ENCODE measurements at places on chromosomes 5 and 9. TPM values are rescaled to one million over a fixed set of nuclear protein-coding genes. Genes with fewer than 3 reads are reported as not detected.

The ANKDD1B gene
- 0.52 TPM for total RNA-seq

The LECT2 gene
- not detected for total RNA-seq

The RMRP gene
- 23,349 TPM for total RNA-seq

The SLC1A3 gene
- not detected for total RNA-seq

The OGN gene
- total RNA-seq = 16.4 TPM

The POU5F2 gene
- 3.3 TPM for total RNA-seq

The ERCC6L2 gene
- 51.2 TPM for total RNA-seq

The TRAF1 gene
- 18.8 TPM for total RNA-seq

The SERF1A gene
- total RNA-seq = 3.5 TPM

The OLFML2A gene
- total RNA-seq = not detected

The PROB1 gene
- total RNA-seq = 0.78 TPM

The OR13C3 gene
- total RNA-seq = not detected

DNA sequence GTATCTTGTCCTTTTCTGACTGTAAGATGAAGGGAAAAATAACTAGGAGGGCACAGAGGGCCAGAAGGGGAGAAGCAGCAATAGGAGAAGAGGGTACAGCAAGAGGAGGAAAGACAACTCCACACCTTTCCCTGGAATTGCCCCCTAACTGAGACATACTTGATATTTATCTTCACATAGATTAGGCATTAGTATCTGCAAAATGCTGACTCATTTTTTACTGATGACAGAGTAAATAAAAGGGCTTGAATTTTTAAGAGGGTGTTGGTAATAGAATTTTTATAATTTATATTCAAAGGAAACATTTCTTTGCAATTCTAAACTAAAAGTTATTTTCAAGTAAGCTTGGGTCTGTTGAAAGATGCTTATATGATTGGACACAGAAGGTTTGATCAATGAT lies 86.8 kb upstream of the PRRC1 start:
- DNase-seq = no peak

- DNase-seq = no peak
Observed at GRCh38 chr5:33611877-33612276, 171.1 kb downstream of the TARS1 start.

- DNase-seq = no peak
Observed at GRCh38 chr5:150021491-150022157, 21.1 kb downstream of the HMGXB3 start.

- no peak for DNase-seq
Observed at GRCh38 chr5:169004551-169004950, 296.4 kb downstream of the SLIT3 start.

- DNase-seq = no peak
Observed at GRCh38 chr5:176447591-176447977, 601 bp upstream of the FAF2 start.

DNA sequence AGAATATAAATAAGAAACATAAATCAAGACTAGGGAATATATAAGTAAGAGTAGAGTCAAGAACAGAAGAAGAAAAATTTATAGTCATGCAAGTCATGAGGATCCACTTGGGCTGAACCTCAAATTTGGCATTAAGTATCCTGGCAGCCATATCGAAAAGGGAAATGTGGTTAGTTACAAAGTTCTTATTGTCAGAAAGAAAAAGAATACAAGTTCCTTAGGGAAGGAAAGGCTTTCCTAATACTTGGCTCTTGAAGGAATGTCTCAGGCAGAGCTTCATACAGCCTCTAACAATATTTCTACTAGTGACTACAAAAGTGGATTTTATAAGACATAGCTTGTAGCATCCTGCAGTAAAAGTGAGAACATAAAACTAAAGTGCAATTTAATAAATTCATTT lies 45.4 kb downstream of the TMEM252 start:
- no peak for DNase-seq

GRCh38 chr5:170691657-170692056 lies 91.9 kb upstream of the GABRP start:
- DNase-seq = no peak

- DNase-seq = no peak
Observed at GRCh38 chr9:116212986-116213692, 59.5 kb downstream of the PAPPA start.

DNA sequence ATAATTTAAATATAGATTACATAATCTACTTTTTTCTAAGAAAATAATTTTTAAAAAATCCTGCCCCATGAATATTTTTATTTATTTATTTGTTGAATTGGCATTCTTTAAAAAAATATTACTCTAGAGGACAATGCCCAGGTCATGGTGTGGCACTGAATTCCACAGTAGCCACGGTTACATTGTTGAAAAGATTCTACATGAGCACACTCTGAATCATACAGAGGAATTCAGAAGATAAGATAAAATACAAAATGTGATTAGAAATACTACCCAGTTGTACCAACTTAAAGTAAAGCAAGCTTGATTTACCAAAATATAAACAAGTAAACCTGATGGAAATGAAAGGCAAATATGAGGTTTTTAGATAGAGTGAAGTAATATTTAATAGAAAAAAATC lies 183.7 kb downstream of the HCN1 start:
- DNase-seq = no peak

GRCh38 chr5:66757834-66758371 lies 161.7 kb downstream of the MAST4 start:
- DNase-seq = no peak

DNA sequence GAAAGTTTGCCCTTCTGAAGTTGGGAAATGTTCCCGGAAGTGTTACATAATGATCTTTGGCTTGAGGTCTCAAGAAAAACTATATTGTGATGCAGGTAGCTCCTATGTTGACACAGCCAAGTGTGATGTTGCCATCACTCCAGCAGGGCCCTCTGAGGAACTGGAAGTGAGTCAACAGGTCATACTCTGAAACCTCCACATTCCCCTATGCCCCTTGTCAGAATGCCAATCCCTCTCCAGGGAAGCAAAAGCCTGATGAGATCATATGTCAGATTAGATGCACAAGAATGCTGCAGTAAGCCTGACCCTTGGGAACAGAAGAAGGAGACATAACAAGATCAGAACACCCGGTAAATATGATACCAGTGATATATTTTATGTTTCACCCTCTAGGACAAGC lies 66.8 kb upstream of the ITGA2 start:
- DNase-seq = no peak

DNA sequence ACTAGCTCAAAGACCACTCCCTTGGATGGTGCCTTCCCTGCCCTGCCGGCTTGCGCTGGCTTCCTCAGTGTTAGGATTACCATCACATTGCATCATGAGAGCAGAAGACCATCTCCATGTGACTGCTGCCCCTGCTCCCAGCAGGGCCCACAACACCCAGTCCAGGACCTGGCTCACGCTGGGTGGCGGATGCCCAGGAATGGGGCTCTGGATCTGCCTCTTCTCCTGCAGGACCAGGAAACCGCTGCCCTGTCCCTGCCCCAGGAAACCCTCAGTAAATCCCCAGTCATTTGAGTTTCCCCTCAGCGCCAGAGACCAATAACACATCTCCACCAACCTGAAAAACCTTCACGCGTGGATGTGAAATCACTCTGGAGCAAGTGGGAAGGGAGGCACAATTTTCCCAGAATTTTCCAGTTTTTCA lies 3.3 kb upstream of the RNF44 start:
- no peak for DNase-seq

DNA sequence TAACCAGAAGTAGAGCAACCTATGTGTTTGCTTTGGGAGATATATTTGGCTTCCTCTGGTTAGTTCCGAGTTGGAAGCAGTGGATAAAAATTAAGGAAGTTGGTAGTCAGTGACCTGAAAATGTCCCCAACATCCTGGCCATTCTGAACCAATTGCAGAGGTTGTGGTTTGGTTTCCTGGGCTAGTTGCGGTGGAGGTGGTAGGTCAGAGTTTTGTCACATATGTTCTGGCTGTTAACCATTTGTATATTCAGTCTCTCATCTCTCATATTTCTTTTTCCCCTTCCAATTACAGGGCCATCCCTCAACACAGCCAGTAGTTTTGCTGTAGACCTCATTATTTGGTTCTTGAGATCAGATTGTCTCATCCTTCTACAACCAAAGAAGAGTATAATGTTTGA lies 1026.9 kb downstream of the PTPRD start:
- DNase-seq = no peak

GRCh38 chr9:34519321-34520020 lies 3.3 kb downstream of the ENHO start:
- peak; percentile 80 for DNase-seq

DNA sequence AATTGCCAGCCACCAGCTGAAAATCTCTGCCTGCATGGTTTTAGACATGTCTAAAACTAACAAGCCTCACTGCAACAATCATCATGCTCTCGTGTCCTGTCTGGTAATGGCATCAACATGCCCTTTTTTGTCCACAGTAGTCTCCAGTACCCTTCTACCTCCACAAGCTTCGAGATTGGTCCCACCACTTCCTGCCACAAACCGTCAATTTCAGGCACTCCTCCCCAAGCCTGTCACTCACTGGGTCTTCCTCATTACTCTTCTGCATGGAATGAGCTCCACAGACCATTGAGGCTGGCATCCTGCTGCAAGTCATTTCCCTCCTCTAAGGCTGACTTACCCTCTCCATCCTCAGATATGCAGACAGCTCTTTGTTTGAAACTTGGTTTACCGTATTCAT lies 9.0 kb downstream of the LPAR1 start:
- no peak for DNase-seq

DNA sequence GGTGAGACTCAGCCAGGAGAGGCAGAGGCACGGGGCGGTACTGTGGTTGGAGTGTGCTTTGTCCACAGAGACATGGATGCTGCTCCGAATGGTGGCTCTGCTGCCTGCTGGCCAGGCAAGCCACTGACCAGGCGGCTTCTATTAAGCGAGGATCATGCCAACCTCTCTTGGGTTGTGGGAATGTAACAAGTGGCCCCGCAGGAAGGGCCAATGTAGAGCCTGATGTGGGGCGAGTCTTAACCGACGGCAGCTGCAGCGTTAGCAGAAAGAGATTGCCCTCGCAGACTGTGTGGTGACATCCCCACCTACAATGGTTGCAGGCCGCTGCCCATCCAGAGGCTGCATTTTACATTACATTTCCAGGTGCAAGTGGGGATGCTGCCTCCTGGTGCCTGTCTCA lies 46.6 kb upstream of the SLC25A51 start:
- DNase-seq = no peak

DNA sequence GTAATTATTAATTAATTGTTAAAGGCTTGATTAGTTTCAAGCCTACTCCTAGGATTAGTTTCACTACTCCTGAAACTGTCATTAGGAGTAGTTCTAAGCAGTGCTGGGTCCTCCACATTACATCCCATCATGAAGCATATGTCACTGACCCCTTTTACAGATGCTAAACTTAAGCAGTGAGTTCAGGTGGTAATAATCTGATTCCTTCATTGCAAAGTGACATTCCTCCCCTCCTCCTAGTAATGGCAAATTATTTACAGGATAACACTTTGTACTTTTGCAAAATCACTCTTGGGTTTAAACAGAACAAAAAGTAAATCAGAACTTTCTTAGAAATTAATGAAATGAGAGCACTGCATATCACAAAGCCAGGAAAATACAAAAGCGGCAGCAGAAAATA lies 52.4 kb downstream of the BAAT start:
- no peak for DNase-seq

- no peak for DNase-seq
Observed at GRCh38 chr9:126638571-126639132, 24.9 kb downstream of the LMX1B start.

DNA sequence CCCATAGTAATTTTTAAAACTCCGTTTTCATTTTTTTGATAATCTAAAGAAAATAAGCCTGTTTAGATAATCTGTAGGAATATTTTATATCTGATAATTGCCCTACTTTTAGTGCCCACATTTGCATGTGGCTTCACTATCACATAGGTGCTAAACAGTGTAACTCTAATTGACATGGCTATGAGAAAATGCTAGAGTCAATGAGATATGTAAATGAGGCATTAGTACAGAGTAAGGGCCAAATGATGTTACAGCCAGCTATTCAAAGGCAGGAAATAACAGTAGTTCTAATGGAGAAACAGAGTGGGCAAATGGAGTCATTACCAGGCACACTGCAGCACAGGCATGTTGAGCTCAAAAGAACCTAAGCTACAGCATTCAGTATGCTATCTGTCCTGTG lies 37.3 kb upstream of the GCNT4 start:
- no peak for DNase-seq

GRCh38 chr5:43042626-43043399 lies 2.7 kb upstream of the ANXA2R start:
- DNase-seq = peak; percentile 90

GRCh38 chr5:139926797-139927503 lies 116.1 kb downstream of the NRG2 start:
- DNase-seq = no peak

- no peak for DNase-seq
Observed at GRCh38 chr5:152568016-152568415, 162.9 kb upstream of the NMUR2 start.

GRCh38 chr9:92680166-92681119 lies 10.5 kb upstream of the IPPK start:
- no peak for DNase-seq

GRCh38 chr5:116441223-116441622 lies 133.4 kb downstream of the SEMA6A start:
- no peak for DNase-seq

- DNase-seq = no peak
Observed at GRCh38 chr5:2008851-2009629, 126.3 kb upstream of the IRX4 start.

DNA sequence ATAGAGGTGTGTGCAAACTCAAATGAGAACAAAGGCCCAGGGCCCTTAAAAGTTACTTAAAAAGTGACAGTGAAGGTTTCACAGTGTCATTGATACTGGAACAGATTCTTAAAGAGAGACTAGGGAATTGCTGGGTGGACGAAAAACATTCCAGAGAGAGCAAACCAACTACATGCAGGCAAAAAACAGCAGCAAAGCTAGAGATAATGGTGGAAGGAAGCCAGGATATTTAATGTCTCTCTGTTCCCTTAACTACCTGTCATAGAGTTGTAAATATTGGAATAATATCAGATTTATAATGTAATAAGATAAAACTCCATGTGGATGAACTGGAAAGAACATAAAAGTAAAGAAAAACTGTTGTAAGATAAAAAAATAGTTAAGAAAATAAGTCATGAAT lies 508.6 kb downstream of the TAF11L14 start:
- DNase-seq = no peak

Measured in Karpas-422 (cell line).